ENCODE measurements at places on chromosomes 16 and 17.

DNA sequence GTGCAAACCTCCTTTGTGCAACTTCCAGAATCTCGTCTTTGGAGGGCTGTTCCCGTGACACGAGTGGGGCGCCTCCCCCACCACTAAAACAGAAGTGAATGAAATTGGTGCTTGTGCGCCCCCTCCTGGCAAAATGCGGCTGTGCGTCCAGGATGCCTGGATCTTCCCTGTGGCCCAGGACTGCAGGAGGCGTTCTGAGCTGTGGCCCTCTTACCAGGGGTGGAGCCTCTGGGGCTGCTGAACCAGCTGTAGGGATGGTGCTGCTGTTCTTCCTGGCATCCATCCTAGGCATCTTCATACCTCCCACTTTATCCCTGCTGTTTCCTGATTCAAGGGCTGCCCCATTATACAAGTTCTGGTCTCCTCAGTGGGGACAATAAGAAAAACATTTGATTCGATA is 18.5 kb upstream of the NAGLU start:
- peak; percentile 88 for DNase-seq

DNA sequence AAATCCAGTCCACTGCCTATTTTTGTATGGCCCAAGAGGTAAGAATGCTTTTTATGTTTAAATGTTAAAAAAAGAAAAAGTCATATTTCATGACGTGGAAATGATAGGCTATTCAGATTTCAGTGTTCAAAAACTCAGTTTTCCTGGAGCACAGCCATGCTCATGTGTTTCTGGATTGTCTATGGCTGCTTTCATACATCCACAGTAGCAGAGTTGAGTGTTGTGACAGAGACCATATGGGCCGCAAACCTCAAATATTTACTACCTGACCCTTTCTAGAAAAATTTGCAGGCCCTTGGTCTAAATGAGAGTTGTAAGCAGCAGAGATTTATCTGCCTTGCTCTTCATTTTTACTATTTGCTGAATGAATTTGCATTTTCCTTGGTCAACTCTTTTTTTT is 264.1 kb downstream of the CBLN1 start:
- no peak for DNase-seq

GRCh38 chr17:18948476-18949006 is 3.4 kb upstream of the SLC5A10 start:
- DNase-seq: no peak

DNA sequence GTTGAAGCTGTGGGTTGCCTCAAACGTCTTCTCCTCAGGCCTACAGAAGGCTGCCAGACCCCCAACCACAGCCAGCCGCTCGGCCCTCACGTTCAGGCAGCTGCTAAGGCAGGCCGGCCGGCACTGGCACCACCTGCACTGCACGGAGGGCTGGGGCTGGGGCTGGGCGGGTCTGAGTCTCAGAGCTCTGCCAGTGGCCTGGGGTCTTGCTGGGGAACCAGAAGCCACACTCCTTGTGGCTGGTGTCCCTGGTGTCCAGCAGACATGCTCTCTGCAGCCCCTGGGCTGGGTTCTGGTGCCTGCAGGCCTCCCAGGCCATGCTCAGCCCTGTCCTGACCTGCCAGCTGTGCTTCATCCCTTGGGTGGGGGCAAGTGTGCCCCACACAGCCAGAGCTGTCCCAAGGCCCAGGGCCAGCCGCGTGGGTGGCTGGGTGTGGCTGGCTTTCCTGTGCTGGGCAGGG is 42.0 kb downstream of the BAHCC1 start:
- no peak for DNase-seq

GRCh38 chr16:75565640-75566039 is 539 bp upstream of the GABARAPL2 start:
- no peak for DNase-seq

DNA sequence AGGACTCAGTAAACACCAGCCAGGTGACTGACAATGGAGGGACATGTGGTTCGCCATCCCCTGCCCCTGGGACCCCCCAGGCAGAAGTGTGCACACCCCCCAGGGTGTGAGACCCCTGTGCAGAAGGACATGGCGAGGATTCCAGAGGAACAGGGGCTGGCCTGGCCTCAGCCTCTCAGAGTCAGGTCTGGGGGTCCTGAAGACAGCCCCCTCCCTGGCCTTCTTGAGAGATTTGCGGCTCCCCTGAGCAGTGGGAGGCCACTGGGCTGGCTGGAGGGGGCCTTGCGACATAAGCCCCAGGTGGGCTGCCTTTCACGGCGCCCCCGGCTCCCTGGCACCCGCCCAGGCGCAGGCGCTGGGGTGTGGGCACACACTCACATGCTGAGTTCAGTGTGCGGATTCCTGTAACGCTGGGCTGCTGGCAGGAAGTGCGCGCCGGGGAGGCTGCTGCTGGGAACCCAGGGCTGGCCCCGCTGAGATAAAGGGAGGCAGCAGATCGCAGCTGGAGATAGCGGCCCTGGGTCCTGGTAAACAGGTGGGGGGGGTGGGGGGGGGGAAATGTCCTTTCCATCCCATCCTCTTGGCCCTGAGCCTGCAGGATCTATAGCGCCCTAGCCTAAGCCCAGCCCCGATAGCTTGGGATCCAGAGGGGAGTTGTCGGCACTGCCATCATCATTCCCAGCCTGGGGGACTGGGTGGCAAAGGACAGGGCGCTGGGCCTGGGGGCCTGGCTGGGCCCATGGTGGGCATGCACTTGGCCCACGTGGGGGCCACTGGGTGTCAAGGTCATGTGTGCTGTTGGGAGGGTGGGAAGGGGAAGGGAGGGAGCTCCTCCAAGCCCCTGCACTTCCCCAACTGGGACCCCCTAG is 27.1 kb downstream of the TMEM235 start:
- DNase-seq: peak; percentile 57

DNA sequence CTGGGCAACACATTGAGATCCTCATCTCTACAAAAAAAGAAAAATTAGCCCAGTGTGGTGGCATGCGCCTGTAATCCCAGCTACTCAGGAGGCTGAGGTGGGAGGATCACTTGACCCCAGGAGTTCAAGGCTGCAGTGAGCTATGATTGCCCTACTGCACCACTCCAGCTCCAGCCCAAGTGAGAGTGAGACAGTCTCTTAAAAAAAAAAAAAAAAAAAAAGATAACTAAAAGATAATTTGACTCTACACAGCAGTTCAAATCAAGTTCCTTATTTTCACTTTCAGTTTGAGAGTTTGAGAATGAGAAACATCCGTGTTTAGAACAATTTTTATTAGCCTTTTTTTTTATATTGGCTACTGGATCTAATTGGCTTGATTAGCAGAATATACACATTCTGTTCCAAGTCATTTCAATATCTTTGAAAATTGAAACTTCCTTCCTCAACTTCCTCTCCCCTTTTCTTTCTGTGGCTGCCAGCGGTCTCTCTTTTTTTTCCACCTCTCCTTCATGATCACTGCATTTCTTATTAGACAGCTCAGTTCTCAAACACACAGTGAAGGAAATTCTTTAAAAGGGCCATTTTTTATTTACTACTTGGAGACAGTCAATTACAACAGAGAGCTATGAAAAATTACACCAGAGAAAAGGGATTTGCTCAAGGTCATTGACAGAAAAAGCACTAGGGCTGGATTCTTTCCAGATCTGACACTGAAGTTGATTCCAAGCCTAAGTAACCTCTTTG is 4.5 kb upstream of the ACSF2 start:
- no peak for DNase-seq

DNA sequence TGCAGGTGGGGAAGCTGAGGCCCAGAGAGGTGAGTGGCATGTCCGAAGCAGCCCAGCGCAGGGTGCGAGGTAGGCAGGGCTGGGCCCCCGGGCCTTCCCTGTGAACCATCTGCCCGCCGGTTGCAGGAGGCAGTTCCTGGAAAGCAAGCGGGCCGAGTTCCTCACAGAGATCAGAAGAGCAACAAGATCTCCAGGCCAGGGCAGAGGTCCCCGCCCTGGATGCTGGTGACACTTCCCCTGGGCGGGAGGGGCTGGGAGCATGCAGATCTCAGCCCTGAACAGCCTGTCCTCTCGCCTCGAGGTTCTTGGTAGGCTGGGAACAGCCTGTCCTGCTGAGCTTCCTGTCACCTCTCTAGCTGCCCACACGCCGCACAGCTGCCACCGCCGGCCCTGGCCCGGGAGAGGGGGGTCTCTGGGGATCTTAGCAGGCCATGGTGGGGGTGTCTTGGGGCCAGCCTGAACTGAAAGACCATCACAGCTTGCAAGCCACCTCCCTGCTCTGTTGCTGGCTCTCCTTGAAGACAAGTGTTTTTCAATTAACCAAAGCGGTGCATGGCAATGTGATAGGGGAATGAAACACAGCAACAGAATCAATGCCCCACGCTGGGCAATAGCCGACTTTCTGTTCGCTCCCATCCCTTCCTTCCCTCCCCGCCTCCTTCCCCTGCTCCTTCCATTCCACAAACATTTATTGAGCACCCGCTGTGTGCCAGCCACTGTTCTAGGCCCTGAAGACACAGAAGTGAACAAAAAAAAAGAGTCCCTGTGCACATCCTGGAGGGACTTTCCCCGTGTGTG is 31.7 kb downstream of the SOCS1 start:
- peak; percentile 17 for DNase-seq

- DNase-seq: no peak
Observed at GRCh38 chr16:82119405-82119804, 50.6 kb downstream of the MPHOSPH6 start.

DNA sequence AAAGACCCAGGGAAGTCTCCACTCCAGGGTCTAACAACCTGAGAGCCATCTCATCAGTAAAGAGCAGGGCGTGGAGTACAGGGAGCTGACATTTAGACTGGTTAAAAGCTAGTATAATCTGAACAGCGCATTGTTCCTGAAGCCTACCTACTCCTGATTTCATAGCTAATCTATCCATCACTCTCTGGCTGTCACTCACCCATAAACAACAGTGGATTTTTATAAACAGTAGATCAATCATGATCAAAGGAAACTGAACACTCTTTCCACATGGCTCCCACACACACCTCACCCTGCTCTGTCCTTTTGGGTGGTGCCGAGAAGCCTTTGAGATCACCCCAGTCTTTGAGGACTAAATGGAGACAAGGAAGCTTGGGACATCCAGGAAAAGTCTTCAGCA is 13.0 kb upstream of the COG1 start:
- DNase-seq: no peak

DNA sequence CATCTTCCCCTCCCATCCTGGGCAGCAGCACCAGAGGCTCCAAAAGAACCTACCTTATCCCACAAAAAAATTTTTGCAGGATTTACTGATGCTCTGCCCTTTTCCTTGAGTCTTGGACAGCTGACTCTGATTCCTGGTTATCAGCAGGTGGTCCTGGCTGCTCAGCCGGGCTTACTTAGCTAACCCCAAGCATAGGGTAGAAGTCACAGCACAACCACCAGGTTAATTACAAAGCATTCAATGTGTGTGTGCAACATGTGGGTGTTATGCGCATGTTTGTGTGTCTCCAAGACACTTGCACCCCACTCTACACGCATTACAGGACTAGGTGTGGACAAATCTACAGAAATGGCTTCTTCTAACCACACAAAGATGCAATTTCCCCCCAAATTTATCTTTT is 36.3 kb downstream of the PECAM1 start:
- DNase-seq: no peak

- DNase-seq: peak; percentile 49
Observed at GRCh38 chr17:3738562-3739295, 15.0 kb downstream of the HASPIN start.

GRCh38 chr17:64785011-64785421 is 122.9 kb upstream of the SMURF2 start:
- DNase-seq: no peak

DNA sequence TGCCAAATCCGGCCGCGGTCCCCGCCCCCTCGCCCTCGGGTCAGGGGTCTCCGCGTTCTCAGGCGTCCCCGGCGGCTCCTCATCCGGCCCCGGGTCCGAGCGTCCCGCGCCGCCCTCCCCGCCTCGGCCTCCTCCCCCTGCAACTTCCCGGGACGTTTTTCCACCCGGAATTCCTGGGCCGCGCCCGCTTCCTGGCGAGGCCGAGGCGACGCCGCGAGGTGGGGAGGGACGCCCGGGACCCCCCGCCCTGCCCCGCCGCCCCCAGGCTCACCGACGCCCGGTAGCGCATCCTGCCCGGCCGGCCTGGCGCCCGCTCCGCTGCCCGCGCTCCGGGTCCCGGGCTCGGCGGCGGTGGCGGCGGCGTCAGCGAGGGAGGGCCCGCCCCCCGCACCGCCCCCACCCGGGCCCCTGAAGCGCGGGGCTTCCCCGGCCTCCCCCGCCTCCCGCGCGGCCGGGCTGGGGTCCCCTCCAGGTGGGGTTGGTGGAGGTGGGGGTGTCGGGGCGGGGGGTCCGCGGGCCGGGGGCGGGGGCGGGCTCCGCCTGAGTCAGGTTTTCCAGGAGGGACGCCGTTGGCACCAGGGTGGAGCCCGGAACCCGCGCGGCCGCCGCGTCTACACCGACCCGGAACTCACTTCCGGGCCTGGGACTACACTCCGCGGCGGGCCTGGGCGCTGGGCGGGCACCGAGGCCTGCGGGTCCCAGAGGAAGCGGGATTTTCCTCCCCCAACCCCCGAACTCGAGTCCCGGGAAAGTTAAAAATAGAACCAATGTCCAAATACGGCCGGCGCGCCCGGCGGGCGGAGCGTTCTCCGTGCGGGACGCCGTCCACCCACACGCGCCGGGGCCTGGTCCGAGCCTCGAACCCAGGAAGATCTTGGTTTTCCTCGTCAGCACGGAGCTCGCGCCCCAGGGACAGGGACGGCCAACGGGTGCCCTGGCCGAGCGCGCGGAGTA is 6.8 kb downstream of the MYO1C start:
- DNase-seq: peak; percentile 50

- DNase-seq: no peak
Observed at GRCh38 chr17:56974055-56974454, 3.9 kb upstream of the SCPEP1 start.

GRCh38 chr17:22411185-22411784 is 719.0 kb downstream of the KCNJ18 start:
- DNase-seq: no peak

- DNase-seq: no peak
Observed at GRCh38 chr16:52446080-52446479, 100.9 kb downstream of the TOX3 start.

DNA sequence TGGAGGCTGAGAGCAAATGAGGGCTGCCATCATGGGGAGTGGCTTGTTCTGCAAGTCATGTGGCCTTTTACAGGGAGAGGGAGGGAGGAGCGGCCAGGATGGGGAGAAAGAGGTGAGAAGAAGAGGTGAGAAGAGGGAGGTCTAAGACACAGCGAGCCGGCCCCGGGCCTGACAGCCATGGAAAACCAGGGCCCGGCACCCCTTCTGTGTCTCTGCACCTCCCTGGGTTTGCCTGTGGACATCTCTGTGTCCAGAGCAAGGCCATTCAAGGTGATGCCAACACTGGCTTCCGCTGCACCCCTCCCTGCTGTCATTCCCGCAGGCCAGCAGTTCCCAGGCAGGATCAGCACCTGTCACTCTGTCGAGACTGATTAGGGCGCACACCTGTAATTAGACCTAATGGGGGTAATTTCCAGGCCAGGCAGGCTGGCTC is 75.6 kb downstream of the MGAT5B start:
- DNase-seq: no peak

All from naive thymus-derived CD8-positive, alpha-beta T cell (primary cell).